Urinary bladder (tissue), 4 donors: ENCODE measurements at places on chromosomes 16 and 17. TPM values are rescaled to one million over a fixed set of nuclear protein-coding genes. Genes with fewer than 3 reads are reported as not detected.

DNA sequence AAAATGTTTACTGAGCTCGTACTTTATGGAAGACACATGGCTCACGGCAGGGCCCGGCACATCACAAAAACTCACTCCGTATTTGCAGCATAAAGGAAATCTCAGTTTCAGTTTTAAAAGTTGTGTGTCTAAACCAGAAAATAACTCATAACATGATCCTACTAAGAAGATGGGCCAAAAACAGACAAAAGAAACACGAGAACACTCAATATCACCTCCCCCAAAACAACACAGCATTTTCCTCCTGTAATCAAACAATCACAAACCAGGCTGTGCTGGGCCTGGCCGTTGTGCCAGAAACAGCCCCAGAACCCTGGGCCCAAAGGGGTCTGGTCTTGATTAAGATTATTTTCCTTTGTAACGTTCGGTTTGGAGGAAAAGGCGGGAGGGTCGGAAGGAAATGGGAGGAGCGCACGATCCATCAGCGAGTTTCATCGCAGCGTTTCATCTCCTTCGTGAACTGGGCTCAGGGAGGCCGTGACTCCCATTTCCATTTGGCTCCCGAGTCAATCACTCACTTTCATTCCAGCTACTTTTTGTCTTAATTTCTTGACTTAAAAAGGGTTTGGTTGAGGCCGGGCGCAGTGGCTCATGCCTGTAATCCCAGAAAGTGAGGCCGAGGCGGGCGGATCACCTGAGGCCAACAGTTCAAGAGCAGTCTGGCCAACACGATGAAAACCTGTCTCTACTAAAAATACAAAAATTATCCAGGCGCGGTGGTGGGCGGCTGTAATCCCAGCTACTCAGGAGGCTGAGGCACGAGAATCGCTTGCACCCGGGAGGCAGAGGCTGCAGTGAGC lies 61.4 kb downstream of the NXN start:
- no peak for DNase-seq

DNA sequence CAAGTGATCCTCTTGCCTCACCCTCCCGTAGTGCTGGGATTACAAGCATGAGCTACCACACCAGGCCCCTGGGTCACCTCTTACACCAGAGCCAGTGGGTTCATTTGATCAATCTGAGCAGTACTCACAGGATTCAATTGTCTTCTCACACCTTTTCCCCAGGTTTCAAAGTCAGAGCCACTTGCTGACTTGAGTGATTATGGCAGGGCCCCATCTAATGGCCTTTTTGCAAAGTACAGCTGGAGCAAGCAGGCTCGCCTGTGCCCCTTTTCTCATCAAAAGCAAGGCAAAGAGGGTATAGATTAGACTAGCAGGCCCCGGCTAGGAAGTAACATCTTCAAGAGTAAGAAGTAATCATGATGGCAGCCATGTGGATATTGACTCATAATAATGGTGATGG lies 114.8 kb upstream of the NOL11 start:
- no peak for DNase-seq

DNA sequence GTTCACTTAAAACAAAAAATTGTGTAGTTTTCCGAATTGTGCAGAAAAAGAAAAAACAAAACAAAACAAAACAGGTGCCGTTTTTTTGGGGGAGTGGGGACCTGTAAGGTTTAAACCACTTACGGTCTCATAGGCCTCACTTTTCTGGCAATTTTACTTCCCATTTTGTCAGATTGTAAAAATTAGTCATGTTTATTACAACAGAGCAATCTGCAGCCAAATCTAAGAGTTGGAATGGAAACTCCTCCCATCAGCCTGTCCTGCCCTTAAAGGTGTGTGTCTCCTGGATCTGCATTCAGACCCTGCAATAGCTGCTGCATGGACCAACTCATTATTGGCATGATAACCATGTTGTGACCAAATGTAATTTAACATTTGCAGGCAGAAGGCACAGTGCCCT lies 8.2 kb upstream of the SALL1 start:
- no peak for DNase-seq

Gene MVD
- 35.7 TPM for polyA plus RNA-seq

DNA sequence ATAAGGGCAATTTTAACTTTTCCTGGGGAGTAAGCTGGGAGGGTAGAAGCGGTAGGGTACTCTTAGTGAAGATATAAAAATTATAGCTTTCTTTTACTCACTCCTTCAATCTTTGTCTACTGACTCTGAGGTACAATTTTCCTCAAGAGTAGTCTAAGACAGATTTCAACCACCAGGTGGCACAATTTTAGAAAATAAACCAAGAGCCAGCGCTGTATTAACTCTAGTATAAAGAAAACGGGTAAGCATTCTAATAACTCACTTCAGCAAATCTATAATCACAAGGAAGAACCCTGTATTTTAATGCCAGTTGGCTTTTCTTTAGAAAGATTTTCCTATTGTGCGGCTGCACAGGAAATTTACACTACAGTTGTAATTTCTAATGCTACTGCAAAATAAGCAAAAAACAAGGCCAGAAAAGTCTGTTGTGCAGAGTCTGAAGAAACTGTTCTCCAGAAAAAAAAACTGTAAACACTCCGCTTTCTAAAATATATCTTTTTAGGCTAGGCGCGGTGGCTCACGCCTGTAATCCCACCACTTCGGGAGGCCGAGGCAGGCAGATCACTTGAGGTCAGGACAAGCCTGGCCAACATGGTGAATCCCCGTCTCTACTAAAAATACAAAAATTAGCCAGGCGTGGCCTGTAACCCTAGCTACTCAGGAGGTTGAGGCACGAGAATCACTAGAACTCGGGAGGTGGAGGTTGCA lies 1.9 kb downstream of the CMC2 start:
- DNase-seq = no peak

DNA sequence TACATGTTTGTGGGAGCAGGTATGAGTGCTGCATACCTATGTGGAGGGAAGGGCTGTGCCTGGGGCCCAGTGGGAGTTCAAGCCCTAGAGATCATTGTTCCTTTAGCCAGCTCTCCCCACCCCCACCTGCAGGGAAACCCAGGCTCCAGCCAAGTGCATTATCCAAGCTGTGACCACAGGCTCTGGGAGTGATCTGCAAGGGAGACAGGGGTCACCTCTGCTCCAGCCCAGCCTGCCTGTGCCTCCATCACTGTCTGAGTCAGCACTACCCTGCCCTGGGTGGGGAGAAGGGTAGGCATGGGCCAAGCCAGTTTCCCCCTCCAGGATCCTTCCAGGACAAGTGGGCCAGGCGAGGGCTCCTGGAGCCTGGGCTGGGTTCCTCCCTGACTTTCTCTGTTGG lies 32.1 kb upstream of the SBK1 start:
- no peak for DNase-seq

Gene SLC5A10
- polyA plus RNA-seq = 0.05 TPM

DNA sequence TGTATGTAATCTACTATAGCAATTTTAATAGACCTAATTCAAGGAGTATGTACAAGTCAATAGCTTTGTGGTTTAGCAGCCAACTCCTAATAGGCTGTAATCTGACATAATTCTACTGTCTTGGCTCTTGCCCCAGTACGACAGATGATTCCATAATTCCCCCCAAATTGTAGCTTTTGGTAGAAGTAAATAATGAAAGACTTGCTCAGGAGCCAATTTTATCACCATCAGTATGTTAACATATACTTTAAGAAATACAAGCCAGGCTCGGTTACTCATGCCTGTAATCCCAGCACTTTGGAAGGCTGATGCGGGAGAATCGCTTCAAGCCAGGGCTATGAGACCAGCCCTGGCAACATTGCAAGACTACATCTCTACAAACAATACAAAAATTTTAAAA lies 53.9 kb downstream of the AP2B1 start:
- no peak for DNase-seq

DNA sequence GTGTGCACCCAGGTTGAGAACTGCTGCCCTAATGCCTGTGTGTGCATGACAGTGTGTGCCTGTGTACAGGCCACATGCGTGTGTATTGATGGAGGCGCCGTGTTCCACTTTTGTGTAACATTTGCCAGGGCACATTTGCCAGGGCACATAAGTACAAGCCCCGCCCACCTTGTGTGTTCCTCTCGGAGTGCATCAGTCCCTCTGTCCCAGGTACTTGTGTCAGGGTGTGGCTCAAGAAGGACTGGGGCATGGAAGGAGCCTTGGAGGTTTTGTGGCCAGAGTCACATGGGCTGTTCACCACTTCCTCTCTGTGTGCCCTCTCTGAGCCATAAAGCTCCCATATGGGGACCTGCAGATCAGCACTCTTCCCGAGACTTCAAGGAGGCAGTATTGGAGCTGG lies 73.9 kb downstream of the MRM1 start:
- no peak for DNase-seq

Gene CLEC18B
- 0.29 TPM for polyA plus RNA-seq

DNA sequence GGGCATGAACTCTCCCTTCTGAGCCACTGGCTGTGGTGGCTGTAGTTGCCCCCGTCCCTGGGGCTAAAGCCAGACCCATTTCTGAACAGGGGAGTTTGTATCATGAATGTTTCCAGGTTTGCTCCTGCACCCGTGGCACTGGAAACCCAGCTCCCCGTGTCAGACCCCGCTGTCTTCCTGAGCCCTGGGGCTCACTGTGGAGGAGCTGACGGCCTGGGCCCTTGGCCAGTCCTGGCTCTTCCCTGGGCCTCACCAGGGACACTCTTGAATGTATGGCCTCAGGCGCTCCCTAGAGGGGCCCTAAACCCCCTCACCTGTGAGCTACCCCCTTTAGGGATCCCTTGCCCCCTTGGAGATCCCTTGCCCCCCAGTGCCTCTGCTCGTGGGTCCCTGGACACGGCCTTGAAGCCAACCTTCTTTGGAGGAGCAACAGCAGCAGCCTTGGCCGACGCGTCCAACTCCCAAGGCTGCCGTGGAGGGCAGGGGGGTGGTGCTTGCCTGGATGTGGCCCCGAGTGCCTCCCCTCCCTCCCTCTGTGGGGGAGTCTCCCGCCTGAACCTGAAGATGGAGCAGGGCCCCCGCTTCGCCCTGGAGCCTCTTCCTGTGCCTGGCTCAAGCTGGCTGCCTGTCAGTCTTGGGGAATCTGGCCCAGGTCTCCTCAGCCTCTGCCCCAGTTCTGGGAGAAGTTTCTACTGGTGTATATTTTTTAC lies 15.9 kb downstream of the CASKIN2 start:
- DNase-seq = no peak

GRCh38 chr17:16934133-16934795 lies 37.7 kb downstream of the TNFRSF13B start:
- DNase-seq = no peak

DNA sequence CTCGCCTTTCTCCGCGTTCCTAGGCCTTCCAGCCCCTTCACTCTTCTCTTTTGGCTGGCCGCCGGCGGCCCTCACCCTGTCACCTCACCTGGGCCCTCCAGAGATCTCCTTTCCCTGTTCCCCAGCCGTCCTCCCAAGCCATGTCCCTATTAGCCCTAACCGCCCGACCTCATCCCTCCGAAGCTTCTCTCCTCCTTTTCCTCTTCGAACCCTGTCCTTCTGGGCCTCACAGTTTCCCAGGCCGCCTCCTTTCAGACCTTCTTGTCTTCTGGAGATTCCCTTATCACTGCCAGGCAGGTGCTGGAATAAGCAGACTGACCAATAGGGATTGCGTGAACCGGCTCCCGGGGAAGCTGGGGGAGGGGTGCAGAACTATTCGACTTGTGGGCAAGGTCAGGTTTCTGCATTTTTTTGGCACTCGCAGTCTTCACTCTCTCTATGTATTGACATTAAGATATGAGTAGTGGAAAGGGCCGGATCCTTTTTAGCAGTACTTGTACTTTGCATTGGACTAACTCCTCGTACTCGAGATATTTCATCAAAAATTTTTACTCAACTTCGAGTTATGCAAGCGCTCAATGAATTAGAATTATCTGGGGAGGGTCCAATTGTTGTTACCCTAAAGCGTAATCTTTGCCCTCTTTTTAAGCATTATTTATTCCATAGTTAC lies 690 bp downstream of the RHOT1 start:
- DNase-seq = no peak

Gene SLFN14
- polyA plus RNA-seq = not detected

DNA sequence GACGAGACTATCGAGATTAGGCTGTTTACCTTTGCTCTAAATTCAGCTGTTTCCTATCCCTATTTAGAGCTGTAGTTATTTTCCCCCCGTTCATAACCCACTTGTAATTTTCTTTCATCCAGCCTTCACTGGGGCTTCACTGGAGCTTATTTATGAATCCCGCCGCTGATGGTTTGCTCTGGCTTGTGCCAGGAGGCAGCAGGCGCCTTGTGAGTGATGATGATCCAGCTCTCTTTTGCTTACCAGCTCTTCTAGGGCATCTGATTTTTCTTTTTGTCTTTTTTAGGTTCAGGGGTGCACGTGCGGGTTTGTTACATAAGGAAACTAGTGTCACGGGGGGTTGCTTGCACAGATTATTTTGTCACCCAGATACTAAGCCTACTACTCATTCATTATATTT lies 37.4 kb upstream of the CDH13 start:
- no peak for DNase-seq

DNA sequence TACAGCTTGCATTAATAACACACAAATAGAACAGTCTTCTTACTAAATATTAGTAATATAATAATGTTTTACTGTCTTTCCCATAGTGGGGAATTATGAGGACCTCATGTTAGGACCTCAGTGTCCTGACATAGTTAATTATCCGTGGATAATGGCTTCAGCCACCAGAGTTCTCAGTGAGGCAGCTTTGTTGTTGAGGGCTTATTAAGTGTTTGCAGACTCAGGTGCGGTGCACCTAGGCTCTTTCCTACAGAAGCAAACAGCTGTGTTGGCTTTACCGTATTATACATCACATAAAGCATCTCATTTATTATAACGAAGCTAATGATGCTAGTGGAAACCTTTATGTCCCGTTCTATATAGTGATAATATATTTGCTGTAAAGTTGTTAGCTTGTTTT lies 246.7 kb downstream of the FTO start:
- no peak for DNase-seq

DNA sequence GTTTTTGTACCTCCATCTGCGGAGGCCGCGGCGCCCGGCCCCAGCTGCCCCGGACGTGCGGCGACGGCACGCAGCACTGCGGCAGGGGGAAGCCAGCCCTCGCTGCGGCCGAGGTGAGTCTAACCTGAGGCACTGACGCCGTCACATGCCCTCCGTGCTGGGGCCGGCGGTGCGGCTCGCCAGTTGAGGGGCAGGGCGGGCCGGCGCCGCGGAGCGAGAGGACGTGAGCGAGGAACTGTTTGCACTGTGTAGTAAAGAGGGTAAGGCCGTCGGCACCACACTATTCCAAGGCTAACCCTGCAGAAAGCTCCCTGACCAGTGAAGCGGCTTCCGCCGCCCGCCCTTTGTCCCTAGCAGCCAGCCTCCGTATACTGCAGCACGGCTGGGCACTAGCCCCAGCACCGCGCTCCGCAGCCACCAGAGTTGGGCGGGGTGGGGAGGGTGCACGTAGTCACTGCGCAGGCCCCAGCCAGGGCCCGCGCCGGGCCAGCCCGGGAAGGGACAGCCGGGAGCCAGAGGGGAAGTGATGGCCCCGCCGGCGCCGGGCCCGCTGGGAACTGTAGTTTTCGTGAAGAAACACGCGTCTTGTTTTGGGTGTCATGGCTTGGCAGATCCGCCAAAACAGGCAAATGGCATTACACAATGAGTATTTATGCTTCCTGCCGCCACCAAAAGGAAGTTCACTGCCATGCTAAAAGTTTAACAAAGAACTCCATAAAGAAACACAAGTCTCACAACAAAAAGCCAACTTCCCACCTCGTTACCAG lies 580 bp upstream of the KANSL1 start:
- DNase-seq = peak; percentile 86
